ENCODE measurements at places on chromosomes 12 and 14. TPM values are rescaled to one million over a fixed set of nuclear protein-coding genes. Genes with fewer than 3 reads are reported as not detected.
A peak's percentile ranks its signal among the peaks of the same experiment; 100 is the strongest.

The RPL10L gene
- total RNA-seq: not detected

The RTL1 gene
- not detected for total RNA-seq

The LHX5 gene
- total RNA-seq: not detected

The C1QL4 gene
- 2.5 TPM for total RNA-seq

The PPM1H gene
- 1.1 TPM for total RNA-seq

The TAS2R19 gene
- total RNA-seq: 2.3 TPM

The TTC9 gene
- total RNA-seq: 10.2 TPM

The PRR4 gene
- 101 TPM for total RNA-seq

The NINJ2 gene
- total RNA-seq: 9.9 TPM

The KLHDC1 gene
- 5.6 TPM for total RNA-seq

The PLD4 gene
- 0.84 TPM for total RNA-seq

DNA sequence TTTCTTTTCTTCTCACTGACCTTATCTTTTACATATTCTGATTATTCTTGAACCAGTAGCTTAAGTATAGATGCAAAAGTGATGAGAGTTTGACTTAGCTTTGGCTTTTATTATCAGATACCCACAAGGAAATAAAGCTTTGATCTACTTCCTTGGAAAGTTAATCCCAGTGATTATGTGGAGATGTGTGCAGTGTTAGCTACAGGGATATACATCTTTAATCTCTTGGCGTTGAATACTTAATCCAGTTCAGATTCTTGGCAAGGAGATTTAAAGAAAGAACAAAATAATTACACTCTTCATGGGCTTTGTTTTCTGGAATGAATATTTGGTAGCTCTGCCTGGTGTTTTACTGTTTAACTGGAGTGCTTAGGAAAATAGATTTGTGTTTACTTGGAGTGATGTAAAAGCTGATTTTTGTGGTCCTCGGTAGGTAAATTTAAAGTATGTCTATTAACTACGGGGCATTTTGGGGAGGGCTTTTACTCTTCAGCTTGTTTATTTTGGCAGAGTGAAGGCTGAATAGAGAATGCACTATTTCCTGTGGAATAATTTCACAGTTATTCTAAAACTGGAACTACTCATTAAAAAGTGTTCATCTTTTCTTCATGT lies 150.1 kb upstream of the LRIG3 start:
- no peak for DNase-seq

- no peak for DNase-seq
These were observed 185.3 kb downstream of the TSPAN9 start for GRCh38 chr12:3262470-3262869.

GRCh38 chr14:78142998-78143397 lies 27.2 kb upstream of the NRXN3 start:
- no peak for DNase-seq

- DNase-seq: no peak
These were observed 57.5 kb downstream of the MAP1LC3B2 start for GRCh38 chr12:116616536-116617248.

DNA sequence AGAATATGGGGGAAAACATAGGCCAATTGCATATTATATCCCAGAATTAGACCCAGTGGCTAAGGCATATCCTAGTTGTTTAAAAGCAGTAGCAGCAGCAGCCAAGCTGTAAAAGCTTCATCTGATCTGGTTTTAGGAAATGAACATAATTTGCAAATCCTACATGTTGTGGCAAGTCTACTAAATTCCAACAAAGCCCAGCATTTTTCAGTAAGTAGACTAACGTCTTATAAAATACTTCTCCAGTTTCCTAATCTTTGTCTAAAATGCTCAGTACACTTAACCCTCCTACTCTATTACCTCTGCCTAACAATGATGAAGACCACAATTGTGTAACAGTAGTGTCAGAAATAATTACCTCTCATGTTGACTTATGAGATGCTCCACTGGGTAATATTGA lies 70.9 kb upstream of the RERGL start:
- no peak for DNase-seq

- DNase-seq: no peak
These were observed 14.6 kb downstream of the ACTR6 start for GRCh38 chr12:100215209-100215608.

- no peak for DNase-seq
These were observed 158.0 kb downstream of the KCNK10 start for GRCh38 chr14:88164906-88165534.

DNA sequence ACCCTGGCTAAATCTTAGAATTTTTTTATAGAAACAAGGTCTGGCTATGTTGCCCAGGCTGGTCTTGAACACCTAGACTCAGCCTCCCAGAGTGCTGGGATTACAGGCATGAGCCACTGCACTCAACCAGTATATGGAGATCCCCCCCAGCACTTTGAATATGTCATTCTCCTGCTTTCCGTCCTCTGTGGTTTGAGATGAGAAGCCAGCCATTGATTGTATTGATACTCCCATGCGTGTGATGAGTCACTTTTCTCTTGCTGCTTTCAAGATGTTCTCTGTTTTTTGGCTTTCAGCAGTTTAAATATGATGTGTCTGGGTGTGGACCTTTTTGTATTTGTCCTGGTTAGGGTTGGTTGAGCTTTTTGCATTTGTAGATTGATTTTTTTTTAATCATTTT lies 75.2 kb upstream of the DNM1L start:
- no peak for DNase-seq

DNA sequence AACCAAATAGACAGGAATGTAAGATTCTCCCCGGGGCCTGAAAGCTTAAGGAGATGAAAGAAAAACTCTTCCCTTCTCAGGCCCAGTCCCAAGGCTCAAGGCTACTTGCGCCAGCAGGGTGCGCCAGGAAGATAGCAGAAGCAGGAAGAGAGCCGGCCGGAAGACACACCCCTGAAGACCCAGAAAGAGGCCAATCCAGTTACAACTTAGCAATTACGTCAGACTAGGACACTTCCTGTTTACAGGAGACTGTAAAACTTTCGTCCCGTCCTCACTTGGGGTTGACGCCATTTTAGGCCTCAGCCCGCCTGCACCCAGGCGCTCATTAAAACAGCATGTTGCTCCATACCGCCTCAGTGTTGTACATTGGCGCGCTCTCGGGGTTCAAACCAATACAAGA lies 9.4 kb downstream of the COX16 start:
- no peak for DNase-seq

- DNase-seq: peak; percentile 93
These were observed 33.7 kb upstream of the MAP1LC3B2 start for GRCh38 chr12:116525418-116526001.

- no peak for DNase-seq
These were observed 209.4 kb downstream of the LRIG3 start for GRCh38 chr12:58710901-58711300.

- no peak for DNase-seq
These were observed 20.7 kb downstream of the ANO2 start for GRCh38 chr12:5924342-5924741.

DNA sequence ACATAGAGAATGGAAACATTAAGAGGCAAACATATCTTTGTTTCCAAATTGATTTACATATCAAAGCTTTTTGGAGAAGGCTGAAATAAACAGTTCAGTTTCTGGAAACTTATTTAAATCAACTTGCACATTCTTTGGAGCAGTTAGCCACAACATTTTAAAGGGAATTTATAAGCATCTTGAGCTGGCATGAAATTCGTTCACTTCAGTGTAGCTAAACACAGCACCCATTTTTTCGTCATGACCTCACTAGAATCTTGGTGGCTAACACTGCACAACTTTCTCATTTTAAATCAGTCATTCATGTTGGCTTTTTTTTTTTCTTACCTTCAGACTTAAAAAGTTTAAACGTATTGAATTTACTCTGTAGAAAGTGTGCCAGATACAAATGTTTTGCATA lies 1139.9 kb upstream of the FLRT2 start:
- DNase-seq: no peak

GRCh38 chr14:85468816-85469215 lies 61.1 kb upstream of the FLRT2 start:
- no peak for DNase-seq

GRCh38 chr12:57498132-57498502 lies 10.2 kb downstream of the MARS1 start:
- peak; percentile 61 for DNase-seq

GRCh38 chr14:31895206-31895605 lies 181.9 kb upstream of the ARHGAP5 start:
- DNase-seq: no peak

GRCh38 chr14:103020271-103021170 lies 36.8 kb downstream of the CDC42BPB start:
- DNase-seq: no peak

GRCh38 chr12:13211859-13212664 lies 15.5 kb downstream of the EMP1 start:
- no peak for DNase-seq

DNA sequence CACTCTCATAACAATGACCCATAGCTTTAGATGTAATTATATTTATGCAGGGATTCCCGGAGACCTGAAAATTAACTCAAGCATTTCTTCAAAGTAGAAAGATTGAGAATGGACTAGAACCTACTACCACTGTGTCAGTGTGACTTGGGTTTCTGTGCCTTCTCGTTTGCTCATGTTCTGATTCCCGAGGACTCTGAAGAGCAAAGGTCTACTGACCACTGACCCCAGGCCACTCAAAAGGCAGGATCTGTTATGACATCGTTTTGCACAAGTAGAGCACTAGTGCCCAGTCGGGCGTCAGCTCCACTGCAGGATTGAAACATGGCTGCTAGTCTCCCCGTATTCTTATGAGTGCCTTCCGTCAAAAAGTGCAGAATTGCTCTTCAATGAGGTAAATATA lies 53.8 kb upstream of the DHRS4 start:
- DNase-seq: no peak

GRCh38 chr12:11872055-11872454 lies 198.7 kb upstream of the BCL2L14 start:
- no peak for DNase-seq

DNA sequence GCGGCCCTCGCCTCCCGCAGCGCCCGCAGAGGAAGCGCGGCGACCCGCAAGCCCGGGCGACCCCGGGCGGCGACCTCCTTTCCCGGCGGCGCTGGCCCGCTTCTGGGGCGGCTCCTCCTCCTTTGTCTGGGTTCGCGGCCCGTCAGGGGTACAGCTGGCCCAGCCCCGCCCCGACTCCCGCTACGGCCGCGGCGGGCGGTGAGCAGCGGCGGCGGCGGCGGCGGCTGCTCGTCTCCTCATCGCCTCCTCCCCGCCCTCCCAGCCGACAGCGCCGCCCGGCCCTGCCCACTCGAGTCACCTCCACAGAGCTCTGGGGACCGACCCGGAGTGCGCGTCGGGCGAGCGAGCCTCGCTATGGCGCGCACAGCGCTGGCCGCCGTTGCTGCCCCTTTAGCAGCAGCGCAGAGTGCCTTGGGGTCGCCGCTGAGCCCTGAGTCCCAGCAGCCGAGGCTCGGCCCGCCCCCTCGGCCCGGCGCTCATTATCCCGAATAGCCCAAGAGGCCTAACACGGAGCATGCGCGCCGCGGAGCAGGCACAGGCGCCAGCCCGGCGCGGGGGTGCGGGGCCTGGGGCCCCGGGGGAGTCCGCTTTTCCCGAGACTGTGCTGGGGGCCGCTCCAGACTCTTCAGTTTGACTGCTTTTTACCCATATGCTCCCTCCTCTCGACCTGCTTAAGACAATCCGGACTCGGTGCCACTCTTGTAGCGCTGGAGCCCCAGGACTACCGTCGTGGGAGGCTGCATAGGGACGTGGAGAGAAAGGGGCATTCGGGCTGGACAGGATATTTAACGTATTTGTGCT lies at the start of gene SOS2:
TSS of gene SOS2 (minus strand) at position 104 of the 801 bp plus-strand sequence. CDS start 295 bp downstream, outside the sequence.
- peak; percentile 70 for DNase-seq

DNA sequence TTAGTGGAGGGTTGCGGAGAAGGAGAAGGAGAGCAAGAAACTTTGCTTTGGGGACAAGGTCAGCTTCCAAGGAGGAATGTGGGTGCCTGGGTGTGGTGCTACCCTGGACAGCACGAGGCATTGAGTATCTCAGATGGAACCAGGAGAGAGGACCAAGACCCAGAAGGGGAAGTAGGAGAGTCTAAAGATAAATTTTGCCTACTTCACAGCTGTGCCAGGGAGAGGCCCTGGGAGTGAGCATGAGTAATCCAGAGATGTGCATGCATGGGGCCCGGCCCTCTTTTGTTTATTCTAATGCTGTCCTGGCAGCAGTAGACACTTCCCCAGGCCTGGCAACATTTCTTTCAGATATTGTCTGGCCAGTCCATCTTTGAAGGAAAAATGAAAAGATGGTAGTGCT lies 49.5 kb upstream of the GNPNAT1 start:
- peak; percentile 77 for DNase-seq

GRCh38 chr14:91114079-91115065 lies 499 bp downstream of the DGLUCY start:
- peak; percentile 79 for DNase-seq

DNA sequence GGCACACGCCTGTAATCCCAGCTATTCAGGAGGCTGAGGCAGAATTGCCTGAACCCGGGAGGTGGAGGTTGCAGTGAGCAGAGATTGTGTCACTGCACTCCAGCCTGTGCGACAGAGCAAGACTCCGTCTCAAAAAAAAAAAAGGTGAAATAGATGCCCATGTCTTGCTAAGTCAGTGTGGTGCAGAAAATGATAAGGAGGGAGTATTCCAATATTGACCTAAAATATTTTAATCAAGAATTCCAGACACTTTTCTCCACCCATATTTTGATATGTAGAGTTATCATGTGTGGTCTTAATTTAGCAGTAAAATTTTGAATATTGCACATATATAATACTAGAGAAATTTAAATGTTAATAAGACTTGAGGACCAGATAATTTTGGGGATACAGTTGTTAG lies 57.7 kb downstream of the WNK1 start:
- no peak for DNase-seq

DNA sequence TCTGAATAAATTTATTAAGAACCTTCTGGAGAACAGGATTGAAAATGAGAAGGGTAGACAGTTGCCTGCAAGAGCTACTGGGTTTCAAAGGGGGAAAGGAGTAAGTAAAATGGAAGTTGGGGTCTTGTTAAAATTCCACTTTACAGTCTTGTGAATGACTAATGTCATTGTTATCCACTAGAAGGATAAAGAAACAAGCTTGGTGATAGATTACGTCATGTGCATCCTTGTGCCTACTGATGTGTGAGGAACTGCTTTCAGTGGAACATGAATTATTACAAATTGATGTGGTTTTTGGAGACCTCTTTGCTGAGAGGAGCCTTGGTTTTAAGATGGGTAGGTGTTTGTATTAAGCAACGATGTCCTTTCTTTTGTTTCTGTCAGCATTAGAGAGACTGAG lies 272.5 kb upstream of the PRICKLE1 start:
- DNase-seq: no peak

DNA sequence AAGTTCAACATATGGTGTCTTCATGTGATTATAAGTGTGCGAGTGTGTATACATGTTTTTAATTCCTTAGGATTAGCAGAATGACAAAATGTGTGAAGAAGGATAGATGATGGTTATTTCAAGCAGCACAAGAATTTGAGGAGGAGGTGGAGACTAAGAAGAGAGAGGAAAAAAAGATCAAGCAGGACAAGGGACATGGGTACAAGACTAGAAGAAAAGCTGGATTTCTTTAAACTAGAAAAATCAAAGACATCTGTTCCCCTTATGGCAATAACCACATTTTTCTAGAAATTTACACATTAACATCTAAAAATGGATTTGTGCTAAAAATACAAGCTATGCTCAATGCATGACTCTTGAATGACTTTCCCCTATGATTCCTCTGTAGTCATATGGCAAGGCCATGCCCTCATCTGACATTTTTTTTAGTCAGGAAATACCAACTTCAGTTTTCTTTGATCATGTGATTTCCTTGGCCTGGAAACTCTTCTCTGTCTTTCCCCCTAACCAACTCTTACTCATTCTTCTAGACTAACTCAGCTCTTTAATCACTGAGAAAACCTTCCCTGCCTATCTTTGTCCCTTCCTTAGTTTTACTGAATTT lies 435.8 kb downstream of the NRXN3 start:
- no peak for DNase-seq

All from lower leg skin (tissue), 4 donors.